ENCODE measurements at places on chromosomes 16 and 17.
A peak's percentile ranks its signal among the peaks of the same experiment; 100 is the strongest.

DNA sequence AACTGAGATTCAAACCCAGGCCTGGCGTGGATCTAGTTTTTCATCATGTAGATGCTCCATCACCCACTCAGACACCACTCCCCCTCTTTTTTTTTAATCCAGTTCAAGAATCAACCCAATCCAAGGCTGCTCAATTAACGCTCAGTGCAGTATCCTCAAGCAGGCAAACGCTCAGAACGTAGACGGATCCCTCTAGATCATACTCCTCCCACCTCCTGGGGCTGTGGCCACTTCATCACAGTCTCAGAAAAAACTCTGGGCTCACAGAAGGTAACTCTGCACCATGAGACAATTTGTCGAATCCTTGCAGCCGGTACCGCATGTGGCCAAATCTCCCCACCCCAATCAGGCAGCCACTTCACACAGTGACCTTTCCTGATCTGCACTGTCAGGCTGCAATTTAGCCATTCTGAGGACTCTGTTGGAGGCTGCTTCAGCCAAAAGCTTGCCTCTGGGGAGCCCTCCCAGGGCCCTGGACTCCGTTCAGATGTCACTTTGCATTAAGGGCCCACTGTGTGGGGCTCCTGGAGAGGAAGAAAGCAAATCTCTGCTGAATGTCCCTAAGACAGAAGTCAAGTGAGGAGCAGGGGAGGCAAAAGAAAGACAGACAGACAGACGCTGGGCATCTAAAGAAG is 183.5 kb downstream of the XYLT1 start:
- no peak for DNase-seq

- no peak for DNase-seq
Observed at GRCh38 chr17:17959520-17960361, 12.5 kb downstream of the TOM1L2 start.

DNA sequence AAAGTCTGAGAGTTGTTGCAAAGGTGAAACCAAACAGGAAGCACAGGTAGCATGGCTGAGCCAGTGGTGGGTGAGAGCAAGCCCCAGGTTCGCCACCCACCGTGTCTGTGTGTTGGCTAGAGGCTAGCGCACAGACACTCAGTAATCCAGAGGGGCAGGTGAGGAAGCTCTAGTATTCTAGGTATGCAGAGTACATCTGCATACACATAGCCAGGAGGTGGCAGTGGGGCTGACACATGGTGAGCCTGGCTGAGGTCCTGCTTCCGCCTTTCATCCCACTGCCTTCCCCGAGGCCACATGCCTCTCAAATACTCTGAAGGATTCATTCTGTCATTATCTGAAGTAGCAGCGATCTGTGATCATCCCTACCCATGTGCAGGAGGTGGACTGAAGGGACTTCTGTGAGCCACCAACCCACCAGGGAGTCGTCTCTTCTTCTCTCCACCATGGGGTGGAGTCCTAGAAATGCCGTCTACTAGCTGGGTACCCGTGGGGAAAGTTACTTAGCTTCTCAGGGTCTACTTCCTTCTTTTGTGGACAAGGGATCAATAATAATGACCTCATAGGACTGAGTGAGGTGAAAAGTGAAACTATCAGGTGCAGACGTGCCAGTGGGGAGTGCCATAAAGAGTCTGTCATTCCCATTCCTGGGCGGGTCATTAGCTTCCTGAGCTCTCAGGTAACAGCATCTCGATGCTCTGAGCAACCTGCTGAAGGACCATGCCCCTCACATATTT is 36.0 kb upstream of the ICAM2 start:
- peak; percentile 77 for DNase-seq

DNA sequence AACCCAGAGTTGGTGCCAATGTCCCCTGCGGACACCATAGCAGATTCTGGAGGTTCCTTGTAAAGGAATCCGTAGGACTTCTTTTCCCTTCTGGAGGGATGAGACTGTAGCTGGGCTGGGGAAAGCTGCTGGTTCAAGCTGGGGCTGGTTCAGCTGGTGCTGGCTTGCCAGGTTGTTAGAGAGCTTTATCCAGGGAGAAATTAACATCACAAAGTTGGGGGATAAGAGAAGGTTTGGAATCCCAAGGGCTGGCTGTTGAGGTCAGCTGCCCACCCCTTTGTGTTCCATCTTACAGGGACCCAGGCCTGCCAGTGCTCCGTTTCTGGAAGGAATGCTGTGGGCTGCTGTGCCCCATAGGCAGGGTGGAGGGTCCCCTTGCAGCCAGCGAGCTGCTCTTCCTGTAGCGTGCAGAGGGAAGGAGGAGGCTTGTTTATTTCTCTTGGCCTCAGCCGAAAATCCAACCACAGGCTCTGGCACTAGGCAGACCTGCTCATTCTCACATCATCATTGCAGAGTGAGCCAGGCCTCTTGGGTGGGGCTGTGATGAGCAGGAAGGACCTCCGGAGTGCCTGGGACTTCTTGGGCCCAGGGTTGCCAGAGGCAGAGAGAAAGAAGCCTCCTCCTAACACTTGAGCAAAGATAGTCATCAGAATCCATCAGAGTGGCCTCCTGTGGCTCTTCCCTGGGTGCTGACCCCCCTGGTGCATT is 251.1 kb downstream of the SEC14L1 start:
- DNase-seq: no peak

DNA sequence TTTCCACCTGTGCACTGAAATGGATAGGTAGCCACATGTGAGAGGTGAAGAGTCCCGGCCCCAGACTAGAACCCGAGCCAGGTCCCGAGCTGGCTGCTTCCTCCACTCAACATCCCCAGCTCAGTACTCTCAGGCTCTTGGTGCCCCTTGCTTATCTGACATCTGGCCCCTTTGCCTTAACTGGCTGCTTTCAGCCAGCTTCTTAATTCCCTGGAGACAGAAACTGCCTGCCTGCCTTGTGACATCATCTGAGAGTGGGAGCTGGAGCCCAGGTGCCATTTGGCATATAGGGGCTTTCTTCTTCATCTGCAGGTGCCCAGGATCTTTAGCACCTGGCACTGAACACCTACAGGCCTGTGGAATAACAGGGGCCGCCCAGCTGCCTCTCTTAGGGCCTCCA is 8.9 kb downstream of the CHAD start:
- no peak for DNase-seq

- DNase-seq: no peak
Observed at GRCh38 chr16:88805340-88805715, 1.7 kb downstream of the CDT1 start.

Data from iPS DF 19.7 (cell line).